Stimulated activated naive B cell treated with anti-CD40 and anti-IgM and Interleukin-4, amounts not matched to agents 10 μg/mL and 1 μg/mL and 100 μg/mL, for 72 hours (primary cell): ENCODE measurements at places on chromosomes 11 and 22.

DNA sequence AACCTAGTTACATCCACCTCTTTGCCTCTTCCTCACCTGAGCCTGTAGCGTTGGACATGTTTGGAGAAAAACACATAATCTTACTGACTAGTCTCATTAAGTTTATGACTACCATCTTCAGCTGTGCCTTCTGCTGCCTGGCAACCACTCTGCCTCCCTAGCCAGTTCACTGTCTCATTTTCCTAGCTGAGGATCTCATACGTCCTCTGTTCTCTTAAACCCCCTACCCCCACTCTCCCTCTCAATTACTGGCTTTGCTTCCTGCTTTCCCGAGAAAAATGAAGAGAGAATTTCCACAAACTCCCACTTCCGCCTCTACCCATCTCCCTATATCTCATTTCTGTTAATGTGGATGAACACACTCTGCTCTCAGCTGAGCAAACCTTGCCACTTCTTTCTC is 239.3 kb upstream of the POU2AF2 start:
- no peak for DNase-seq

DNA sequence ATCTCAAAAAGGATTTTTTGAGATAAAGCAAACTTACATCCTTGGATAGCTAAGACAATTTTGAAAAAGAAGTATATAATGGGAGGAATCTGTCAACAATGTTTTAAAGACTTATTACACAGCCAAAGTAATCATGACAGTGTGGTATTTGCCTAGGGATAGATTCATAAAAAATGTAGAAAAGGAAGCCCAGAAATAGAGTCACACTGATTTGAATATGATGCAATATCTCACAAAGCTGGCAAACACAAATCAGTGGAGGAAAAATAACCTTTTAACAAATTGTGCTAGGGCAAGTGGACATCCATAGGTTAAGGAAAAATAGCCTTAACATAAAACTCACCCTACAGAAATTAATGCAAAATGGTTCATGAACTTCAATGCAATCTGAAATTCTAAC is 6.0 kb downstream of the XKR3 start:
- DNase-seq = no peak

DNA sequence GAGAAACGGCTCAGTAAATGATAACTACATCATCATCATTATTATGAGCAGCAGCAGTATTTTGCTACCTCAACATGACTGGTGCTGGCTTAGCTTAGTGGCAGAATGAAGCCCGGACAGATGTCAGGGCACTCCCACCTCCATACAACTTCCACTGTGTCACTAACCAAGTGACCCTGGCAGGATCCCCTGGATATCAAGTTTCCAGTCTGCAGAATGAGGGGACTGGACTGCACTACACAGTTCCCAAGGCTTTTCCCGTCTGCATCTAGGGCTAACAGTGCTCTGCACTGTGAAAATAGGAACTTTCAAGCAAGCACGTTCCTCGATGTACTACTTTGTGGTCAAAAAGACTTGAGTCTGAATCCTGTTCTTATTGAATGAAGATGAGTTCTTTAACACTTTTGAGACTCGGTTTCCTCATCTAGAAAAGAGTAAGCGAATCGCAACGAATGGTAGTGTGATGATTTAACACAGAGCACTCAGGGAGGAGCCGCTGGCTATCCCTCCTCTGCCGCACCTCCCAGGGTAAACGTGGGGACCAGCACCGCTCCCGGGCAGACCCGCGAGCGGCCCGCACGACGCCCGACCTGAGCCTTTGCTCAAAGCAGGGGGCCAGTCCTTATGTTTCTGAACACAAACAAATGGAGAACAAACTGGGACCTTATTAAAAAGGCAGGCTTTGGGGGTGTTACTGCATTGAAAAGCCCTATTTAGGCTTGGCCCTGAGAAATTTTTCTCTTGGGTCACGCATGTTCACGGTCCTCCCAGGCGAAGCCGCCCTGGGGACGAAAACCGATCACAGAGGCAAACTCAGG is 910 bp downstream of the CLTCL1 start:
- DNase-seq = no peak

GRCh38 chr11:61731952-61732675 is 20.3 kb upstream of the MYRF start:
- DNase-seq = no peak

GRCh38 chr11:16169541-16169940 is 186.8 kb downstream of the SOX6 start:
- no peak for DNase-seq

DNA sequence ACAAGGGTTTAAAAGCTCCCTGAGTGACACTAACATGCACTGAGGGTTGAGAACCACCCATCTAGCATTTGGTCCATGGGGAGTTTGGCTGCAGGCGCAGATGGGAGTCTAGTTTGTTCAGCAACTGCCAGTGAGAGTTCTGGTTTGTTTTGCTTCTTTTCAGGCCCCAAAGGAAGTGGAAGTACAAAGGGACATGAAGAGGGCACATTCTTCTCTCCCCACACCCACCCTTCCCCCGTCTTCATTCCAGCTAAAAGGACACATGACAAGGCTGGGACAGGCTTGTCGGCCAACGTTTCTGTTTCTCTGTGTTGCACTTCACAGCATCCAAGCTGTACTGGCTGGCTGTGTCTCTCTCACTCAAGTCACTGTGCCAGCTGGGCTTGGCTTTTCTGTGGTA is 8.2 kb upstream of the ENDOD1 start:
- DNase-seq = no peak

DNA sequence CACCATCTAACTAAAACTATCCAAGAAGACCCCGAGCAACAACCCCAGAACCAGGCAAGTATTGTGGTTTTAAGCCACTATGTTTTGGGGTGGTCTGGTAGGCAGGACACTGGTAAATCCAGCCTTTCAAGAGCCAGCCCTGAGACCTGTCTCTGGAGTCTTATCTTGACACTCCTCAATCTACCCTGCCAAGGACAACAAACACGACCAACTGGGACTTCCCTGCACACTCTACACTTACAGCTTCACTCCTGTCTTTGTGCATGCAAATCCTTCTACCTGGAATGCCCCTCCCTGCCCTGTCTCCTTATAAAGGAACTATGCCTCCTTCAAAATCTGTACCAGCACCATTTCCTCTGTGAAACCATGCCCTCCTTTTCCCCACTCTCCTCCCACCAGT is 107.3 kb downstream of the RPL27A start:
- no peak for DNase-seq

DNA sequence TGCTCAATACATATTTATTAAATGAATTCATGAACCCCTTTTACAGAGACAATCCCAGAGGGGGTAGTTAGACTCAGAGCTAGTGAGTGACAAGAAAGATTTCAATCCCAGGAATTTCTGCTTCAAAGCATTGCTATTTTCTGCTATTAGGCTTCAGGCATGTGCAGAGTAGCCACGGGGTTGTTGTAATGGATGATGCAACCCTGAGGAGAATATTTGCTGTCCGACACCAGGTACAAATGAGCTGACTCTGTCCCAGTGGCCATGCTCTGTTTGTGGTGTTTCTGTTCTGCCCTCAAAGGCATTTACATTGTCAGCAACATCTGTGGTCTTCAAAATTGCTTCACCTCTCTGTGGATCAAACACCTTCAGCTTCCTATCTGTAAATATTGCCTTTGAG is 102.6 kb downstream of the CSNK2A3 start:
- DNase-seq = no peak

GRCh38 chr11:20873054-20873453 is 203.7 kb downstream of the NELL1 start:
- DNase-seq = no peak

GRCh38 chr11:17547932-17548331 is 873 bp downstream of the OTOG start:
- DNase-seq = no peak

DNA sequence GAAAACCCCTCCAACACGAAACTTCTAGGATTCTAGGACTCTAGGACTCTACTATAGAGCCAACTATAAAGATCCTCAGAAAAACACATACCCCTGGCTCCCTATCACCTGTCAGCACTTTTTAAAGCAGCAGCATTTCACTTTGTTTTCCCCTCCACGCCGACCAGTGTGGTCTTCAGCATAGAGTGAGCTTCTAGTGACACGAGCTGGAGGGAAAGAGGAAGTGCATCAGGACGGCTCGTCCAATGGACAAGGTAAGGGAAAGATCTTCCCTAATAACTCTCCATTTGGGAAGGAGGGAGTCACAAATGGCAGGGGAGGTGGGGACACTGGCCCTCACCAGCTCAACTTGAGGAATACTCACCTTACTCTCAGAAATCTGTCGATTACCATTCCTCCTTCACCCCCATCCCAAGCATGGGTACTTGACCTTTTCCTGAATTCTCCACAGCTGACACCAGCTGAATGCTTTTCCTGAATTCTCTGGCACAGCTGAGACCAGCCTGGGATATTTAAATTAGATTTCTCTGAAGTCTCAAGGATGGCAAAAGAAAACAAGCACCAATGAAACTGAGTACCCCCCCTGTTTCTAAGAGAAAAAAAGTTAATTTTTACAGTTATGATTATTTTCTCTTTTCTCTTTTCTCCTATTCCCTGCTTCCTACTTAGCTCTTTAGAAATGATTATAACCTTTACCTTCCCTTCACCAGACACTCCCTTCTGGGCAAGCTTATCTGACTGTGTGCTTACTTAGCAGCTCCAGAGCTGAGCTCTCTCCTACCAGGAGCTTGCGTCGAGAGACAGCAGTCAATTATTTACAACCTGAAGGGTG is 33.3 kb upstream of the NNMT start:
- no peak for DNase-seq

- DNase-seq = no peak
These were observed 68.5 kb upstream of the CARD18 start for GRCh38 chr11:105208019-105208418.

- DNase-seq = no peak
These were observed 4.2 kb downstream of the RIC8A start for GRCh38 chr11:211741-212140.

GRCh38 chr11:88122956-88123355 is 52.3 kb downstream of the RAB38 start:
- DNase-seq = no peak

DNA sequence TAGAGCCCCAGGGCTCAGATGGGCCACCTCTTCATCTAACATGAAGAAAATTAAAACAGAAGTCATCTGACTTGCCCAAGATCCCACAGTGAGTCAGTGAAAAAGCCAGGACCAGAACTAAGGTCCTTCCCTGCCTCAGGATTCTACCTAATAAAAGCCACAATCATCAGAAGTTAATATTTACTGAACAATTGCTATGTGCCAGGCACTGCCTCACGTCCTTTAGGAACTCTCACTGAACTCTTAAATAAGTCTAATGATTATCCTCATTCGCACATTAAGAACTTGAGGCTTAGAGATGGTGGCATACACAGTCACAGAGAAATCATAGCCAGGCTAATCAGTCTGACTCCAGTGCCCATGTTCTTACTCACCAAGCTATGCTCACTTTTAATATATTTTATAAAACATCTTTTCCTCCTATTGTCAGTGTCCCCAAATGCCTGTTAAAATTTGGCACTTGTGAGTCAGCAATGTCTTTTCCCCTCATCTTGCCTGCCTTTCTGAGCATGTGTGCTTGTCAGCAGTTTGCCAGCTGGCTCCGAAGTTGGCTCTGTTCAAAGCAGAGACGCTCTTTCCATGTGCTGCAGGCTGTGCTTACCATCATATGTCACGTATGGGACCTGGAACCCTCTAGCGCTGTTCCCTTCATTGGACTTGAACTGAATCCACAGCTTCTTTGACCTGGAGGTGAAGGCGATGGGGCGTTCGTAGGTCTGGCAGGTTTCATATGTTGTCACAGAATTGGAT is 21.5 kb upstream of the NRIP3 start:
- DNase-seq = no peak

GRCh38 chr11:16361108-16361865 is 4.9 kb upstream of the SOX6 start:
- DNase-seq = no peak

GRCh38 chr11:34546511-34547209 is 33.1 kb upstream of the ELF5 start:
- DNase-seq = no peak

DNA sequence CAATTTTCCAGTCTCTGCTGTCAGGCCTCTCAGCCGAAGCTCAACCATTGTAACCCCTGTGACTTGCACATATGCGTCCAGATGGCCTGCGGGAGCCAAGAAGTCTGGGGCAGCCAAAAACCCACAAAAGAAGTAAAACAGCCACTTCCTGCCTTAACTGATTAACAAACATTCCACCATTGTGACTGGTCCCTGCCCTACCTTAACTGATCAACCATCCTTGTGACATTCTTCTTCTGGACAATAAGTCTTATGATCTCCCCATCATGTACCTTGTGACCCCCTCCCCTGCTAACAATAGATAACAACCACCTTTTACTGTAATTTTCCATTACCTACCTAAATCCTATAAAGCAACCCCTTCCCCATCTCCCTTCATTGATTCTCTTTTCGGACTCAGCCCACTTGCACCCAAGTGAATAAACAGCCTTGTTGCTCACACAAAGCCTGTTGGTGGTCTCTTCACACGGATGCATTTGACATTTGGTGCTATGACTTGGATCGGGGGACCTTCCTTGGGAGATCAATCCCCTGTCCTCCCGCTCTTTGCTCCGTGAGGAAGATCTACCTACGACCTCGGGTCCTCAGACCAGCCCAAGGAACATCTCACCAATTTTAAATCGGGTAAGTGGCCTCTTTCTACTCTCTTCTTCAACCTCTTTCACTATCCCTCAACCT is 1.3 kb upstream of the NDUFC2 start:
- no peak for DNase-seq

DNA sequence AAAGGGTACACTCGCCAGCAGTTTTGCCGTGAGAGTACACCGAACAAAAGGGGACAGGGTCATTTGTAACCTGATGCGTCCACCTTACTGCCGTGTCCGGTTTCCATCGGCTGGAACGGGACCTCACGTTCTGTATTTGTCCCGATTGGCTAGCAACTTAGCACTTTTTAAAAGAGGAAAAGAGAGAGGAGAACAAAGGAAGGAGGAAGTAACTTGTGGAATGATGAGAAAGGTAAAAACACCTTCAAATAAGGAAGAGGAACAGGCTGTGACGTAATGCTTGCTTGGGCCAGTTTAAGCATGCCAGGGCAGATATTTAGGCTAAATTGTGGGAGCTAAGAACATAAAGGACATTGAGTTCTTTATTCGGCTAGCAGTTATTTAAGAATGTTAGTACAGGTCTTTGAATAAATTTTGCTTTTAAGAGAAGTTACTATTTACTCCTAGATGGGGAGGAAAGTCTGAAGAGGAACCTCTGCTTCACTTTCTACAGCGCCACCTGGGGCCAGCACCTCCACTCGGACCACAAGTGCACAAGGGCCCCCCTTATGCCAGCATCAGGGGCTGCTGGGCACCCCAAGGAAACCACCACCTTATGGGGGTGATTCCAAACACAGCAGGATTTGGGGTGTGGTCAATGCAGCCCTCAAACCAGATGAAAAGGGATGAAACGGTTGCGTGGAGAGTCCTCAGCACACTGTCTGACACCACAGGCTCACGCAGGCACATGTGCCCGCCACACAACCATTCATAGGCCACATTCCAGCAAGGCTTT is 5.8 kb downstream of the ARSA start:
- DNase-seq = no peak

GRCh38 chr11:101748572-101749344 is 165.0 kb upstream of the TRPC6 start:
- no peak for DNase-seq

DNA sequence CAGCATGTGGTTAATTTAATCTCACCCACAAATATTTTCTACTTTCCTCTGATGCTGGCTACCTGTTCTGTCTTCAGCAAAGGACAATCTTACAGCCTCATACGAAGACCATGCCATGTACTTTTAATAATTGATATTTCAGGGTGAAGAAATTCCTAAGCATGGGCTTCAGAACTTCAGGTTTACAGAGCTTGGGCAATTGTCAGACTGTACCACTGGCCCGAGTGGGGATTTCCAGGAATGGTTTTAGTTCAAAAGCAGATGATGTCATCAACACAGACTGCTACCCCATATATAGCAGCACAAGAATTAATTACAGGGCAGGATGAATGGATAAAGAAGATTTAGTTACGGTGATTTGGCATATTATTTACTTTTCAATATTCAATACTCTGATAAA is 171.8 kb downstream of the ETS1 start:
- no peak for DNase-seq
